Bone marrow (tissue), 2 donors: ENCODE measurements at places on chromosomes 7 and 10.

- DNase-seq, result no peak
These were observed 4.8 kb upstream of the TRDMT1 start for GRCh38 chr10:17206210-17206709.

DNA sequence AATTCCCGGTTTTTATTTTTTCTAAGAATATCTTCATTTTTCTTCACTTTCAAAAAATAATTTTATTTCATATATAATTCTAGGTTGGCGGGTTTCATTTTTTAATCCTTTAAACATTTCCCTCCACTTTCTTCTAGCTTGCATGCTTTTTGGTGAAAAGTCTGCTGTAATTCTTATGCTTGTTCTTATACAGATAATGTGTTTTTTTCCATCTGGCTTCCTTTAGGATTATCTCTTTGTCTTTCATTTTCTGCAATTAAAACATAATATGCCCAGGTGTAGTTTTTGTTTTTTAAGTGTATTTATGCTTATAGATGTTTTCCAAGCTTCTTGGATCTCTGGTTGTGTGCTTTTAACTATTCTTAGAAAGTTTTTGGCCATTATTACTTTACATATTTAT, 341.3 kb upstream of the SEMA3C start:
- no peak for DNase-seq

DNA sequence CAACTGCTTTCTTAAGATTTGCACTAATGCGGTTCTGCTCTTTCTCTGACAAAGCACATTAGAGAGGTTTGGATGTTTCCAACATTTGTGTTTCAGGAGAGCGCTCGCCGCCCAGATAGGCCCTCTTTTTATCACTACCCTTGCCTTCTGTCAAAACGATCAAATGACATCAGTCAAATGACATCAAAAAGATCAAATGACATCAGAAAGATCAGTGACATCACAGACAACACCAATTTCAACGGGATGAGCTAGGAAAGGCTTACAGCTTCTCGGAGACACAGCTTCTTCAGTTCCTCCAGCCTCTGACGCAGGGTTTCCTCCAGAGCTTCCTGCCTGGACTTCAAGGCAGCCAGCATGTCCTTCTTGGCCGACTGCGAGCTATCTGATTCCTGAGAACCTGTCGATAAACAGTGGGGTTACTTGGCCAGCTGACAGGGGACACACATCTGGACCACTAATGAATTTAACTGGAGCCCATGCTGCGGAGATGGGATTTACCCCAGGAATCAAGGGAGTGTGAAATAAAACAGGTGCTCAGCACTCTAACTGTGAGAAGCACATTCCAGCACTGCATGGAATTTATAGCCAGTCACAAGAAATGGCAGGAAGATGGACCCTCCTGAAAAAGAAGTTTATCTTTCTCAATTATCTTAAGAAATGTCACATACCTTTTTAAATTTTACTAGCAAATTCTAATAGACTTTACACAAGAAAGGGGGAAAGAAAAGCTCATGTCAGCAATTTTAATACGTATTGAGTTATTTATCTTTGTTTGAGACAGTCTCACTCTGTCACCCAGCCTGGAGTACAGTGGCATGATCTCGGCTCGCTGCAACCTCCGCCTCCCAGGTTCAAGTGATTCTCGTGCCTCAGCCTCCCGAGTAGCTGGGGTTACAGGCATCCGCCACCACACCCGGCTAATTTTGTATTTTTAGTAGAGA, 88.2 kb downstream of the PRPF18 start:
- no peak for DNase-seq

GRCh38 chr7:29853072-29853471, 46.8 kb downstream of the WIPF3 start:
- no peak for DNase-seq

DNA sequence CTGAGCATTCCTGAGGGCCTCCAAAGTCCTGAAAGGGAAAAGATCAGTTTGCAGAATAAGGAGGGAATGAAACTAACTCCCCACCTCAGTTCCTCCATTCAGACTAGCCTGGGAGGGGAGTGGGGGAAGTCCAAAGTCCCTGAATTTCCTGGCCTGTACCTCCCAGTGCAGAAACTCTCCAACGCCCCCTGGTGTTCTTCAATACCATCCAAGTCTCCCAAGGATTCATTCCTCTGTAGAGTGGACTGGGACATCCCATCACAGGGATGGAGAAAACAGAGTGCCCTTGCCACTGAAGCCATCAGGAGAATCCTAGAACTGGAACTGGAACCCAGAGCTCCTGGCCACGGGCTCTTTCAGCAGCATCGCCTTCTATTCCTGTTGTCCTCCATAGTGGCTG, 1.6 kb upstream of the COL13A1 start:
- DNase-seq, result no peak

DNA sequence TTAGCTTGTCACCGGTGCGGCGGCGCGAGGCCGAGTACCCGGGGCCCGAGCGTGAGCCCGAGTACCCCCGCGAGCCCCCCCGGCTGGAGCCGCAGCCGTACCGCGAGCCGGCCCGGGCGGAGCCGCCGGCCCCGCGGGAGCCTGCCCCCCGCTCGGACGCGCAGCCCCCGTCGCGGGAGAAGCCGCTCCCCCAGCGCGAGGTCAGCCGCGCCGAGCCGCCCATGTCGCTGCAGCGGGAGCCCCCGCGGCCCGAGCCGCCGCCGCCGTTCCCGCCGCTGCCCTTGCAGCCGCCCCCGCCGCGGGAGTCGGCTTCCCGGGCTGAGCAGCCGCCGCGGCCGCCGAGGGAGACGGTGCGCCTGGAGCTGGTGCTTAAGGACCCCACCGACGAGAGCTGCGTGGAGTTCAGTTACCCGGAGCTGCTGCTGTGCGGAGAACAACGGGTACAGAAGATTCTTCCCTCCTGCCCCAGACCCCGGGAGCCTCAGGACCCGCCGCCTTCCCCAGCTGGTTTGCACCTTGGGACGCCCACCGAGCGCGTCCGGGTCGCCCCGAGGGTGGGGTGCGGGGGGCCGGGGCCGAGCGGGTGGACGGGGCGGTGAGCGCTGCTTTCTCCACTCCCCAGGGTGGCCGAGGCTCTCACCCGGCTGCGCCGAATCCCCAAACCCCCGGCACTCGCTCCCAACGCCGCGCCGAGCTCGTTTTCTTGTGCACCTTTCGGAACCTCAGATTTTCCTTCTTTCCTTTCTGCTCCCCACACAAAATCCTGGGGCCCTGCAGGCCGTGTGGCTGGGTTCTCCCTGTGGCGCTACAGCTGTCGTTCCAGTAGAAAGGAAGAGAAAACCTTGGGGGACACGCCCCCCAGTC, 708 bp downstream of the UBN2 start:
- DNase-seq, result no peak

- DNase-seq, result no peak
These were observed 48.4 kb downstream of the TMEM26 start for GRCh38 chr10:61404751-61405150.

DNA sequence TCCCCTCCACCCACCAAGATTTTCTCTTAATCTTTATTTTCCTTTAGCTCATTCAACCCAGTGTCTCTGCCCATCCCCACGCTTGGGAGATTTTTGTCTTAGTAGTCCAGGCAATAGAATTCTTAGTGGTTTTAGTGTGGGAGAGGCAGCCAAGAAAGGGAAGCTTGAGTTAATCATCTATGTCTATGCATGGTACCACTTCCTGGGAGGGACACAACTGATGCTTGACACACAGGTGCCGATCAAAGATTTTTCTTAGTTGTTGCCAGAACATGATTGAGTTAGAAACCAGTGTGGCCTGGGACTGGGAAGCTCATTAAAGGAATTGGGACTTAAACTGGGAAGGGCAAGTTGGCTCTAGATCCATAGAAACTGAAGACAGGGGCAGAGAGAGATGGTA, 3.1 kb downstream of the STRA8 start:
- DNase-seq, result no peak

- DNase-seq, result no peak
These were observed 79.1 kb downstream of the LARP4B start for GRCh38 chr10:852386-852785.

GRCh38 chr10:17023386-17024298, 106.0 kb downstream of the CUBN start:
- no peak for DNase-seq

DNA sequence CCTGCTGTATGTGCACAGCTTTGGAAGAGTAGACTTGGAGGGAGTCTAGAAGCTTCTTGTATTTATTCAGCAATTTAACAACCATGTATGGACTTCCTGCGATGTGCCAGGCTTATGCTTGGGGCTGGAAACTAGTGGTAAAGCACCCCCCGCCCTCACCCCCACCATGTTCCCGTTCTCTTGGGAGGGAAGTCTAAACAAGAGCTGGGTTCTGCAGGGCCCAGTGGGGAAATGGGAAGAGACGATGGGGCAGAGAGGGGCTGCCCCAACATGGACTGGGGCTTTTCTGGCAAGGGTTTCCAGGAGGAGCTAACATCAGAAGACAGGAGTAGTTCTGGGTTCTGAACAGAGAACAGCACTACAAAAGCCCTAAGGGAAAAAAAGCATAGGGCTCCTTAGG, 8.0 kb downstream of the RASSF4 start:
- DNase-seq, result no peak

- DNase-seq, result no peak
These were observed 122.6 kb downstream of the MYL10 start for GRCh38 chr7:101506531-101506930.

- DNase-seq, result no peak
These were observed 39.2 kb upstream of the OTUD1 start for GRCh38 chr10:23399701-23400144.

GRCh38 chr10:78785066-78785465, 283.7 kb upstream of the ZMIZ1 start:
- no peak for DNase-seq

GRCh38 chr7:104983076-104983577, 30.9 kb upstream of the KMT2E start:
- DNase-seq, result no peak

DNA sequence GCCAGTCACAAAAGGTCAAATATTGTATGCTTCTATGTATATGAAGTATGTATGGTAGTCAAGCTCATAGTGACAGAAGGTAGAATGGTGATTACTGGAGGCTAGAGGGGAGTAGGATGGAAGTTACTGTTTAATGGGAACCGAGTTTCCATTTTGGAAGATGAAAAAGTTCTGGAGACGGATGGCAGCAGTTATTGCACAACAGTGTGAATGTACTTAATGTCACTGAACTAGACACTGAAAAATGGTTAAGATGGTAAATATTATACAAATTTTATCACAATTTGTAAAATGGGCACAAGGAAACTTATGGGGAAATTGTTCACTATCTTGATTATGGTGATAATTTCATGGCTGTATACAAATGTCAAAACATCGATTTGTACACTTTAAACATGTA, 284.6 kb downstream of the GFRA1 start:
- DNase-seq, result no peak

DNA sequence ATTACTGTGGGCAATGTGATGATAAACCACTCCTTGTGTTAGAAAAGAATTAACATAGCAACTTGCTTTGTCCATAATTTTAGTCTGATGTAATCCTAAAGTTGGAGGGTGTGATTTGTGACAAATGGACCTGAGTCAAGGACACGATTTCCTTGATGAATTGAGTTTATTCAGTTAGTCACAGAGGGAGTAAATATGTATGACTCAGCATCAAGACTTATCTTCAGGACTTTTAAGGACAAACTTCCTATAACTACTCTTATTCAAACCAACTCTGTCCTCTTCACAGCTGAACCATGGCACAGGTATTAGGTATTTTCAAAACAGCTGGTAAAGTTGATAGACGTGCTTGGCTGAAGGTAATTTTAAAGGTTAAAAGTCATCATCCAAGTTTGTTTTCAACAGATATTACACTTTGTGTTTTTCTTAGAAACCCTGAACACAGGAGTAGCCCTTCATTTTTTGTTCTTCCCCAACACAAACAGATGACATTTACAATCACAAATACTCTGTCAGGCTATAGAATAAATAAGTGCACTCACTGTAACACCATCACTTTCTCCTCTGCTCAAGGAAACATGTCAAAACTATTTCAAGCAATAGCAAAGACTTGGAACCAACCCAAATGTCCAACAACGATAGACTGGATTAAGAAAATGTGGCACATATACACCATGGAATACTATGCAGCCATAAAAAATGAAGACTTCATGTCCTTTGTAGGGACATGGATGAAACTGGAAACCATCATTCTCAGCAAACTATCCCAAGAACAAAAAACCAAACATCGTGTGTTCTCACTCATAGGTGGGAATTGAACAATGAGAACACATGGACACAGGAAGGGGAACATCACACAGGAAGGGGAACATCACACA, 54.5 kb downstream of the COA1 start:
- DNase-seq, result no peak

DNA sequence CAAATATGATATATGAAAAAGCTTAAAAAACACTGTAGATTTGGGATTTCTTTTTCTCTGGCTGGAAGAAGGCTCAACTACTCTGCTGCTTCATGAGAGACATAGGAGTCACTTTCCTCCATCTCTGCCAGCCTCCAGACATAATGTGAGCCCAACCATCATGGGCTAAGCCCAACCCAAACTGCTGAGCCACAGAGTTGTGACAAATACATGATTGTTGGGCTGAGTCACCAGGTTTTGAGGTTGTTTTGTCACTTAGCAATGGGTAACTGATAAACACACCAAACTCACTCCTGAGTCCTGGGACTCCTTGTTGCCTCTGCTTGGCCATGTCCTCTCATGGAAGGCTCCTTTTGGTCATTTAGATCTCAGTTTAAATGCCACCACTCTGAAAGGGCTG, 381.8 kb upstream of the FZD8 start:
- DNase-seq, result no peak

GRCh38 chr7:133165529-133165928, 83.6 kb upstream of the CHCHD3 start:
- DNase-seq, result no peak

- no peak for DNase-seq
These were observed 185.2 kb upstream of the PPP1R3A start for GRCh38 chr7:114104035-114104434.

DNA sequence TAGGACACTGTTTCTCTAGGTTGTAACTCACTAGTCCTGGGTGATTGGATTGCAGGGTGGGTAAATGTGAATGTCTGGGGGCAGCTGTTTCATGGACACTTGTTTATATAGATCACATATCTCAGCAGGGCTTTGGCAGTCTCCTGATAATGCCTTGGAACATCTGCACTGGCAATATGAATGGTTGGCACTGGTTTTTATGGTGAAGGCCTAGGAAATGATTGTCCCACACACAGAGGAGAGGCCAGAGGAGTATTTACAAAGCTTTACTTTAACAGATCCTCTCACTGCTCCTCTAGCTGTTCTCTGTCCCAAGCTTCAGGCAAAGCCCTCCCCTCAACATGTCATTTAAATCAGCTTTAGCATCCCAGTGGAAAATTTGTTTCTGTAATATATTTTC, 171.3 kb upstream of the STEAP4 start:
- no peak for DNase-seq

GRCh38 chr10:114261076-114261475, 22.0 kb downstream of the VWA2 start:
- DNase-seq, result no peak

DNA sequence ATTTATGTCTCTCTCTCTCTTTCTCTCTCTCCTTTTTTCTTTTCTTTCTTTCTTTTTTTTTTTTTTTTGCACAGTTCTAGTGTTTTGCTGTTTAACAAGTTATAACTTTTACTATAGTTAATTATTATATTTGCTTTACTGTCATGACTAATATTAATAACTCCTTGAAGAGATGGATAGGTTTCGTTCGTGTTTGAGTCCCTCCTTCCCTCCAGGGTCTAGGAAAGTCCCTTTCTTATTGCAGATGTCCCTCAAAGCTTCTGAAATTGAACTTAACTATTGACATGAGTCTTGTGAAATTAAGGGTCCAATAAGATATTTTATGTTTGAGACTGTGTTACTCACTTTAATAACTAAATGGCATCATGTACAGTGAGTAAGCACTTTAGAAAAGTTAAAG, 131.4 kb downstream of the PLXDC2 start:
- no peak for DNase-seq

GRCh38 chr10:3853016-3853415, 68.0 kb upstream of the KLF6 start:
- no peak for DNase-seq
